ENCODE measurements at places on chromosomes 5 and 9.

DNA sequence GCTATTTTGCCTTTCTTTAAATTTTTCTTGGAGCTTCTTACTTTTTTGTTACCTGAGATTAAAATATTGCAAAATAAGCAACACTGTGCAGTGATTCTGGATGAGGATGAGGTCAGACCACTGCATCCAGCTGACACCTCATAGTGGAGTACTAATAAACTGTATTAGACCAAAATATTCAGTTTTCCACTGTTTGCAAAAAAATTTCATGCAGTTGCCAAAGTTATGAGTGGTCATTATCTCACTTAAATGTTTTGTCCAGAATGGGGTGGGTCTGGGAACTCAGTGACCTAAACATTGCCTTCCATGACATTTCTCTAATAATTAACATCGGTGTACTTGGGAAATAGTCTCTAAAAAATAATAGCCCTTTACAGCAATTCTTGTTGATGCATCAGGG is 143.8 kb downstream of the ADAMTSL1 start:
- DNase-seq, result no peak

DNA sequence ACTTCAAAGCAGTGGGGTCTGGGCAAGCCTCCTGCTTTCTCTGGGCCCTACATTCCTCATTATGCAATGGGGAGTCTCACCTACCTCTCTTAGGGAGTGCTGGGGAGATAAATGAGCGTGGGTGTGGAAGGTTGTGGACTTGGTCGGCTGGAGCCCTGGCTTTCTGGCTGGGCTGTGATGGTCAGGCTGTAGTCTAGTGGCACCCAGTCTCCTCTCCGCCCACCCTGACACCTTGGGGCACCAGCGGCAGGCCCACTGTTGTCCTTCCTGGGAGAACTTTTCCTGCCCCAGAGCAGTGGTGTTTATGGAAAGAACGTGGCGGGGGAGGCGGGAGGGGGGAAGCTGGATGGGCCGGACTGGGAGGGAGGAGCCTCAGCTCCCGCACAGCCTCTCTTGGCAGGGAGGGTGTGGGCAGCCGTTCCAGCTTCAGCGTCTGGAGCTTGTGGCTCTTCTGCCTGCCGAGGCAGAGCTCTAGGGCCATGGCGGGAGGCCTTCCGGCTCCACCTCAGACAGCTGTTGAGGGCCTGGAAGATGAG is 4.1 kb downstream of the PTGS1 start:
- DNase-seq, result no peak

- no peak for DNase-seq
These were observed 97.6 kb downstream of the CDH10 start for GRCh38 chr5:24547132-24547531.

DNA sequence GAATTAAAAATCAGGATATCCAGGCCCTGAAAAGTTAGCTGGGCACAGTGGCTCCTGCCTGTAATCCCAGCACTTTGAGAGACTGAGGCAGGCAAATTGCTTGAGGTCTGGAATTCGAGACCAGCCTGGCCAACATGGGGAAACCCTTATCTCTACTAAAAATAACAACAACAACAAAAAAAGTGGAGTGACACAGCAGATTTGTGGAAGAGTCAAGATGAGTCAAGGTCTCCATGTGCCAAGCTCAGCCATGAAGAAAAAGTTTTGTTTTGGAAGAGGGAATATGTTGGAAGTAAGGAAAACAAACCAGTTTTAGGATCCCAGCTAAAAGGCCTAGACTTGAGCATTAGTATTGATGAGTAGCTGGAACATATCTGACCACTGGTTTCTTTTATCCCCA is 14.7 kb downstream of the LRRC70 start:
- DNase-seq, result no peak
